ENCODE measurements at places on chromosomes 2 and 18.

- DNase-seq, result no peak
- H3K27ac ChIP-seq, result peak overlapping the region; percentile 10
- H3K4me1 ChIP-seq, result peaks cover 41% of the 10 kb centered on the region
- H3K27me3 ChIP-seq, result peaks cover 2% of the 10 kb centered on the region
- peak overlapping the region; percentile 26 for H3K4me3 ChIP-seq
- no peaks in the 10 kb centered on the region for H3K36me3 ChIP-seq
Measured at GRCh38 chr2:55118643-55119083, 68.4 kb upstream of the RTN4 start.

DNA sequence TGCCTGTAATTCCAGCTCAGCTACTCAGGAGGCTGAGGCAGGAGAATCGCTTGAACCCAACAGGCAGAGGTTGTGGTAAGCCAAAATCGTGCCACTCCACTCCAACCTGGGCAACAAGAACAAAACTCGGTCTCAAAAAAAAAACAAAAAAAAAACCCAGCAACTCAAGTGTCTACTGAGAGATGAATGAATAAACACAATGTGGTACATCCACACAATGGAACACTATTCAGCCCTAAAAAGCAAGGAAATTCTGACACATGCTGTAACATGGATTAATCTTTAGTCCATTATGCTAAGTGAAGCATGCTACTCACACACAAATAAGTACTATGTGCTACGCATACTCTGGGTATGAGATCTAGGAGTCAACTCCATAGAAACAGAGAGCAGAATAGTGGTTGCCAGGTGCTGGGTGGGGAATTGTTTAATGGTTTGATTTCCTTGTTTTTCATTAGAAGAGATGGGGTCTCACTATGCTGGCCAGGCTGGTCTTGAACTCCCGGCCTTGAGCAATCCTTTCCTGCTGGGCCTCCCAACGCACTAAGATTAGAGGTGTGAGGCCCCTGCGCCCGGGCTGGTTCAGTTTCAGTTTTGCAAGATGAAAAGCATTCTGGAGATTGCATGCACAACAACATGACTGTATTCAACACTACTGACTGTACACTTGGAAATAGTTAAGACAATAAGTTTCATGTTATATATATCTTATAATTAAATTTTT, 15.9 kb downstream of the SMPD4 start:
- no peaks in the 10 kb centered on the region for H3K4me1 ChIP-seq
- no peak for DNase-seq
- H3K27me3 ChIP-seq, result peaks cover 5% of the 10 kb centered on the region
- peaks cover 6% of the 10 kb centered on the region for H3K36me3 ChIP-seq
- H3K27ac ChIP-seq, result no peak overlapping the region

- H3K36me3 ChIP-seq, result peaks cover under 1% of the 10 kb centered on the region
- peak overlapping the region; percentile 95 for H3K27ac ChIP-seq
- peak; percentile 54 for DNase-seq
Measured at GRCh38 chr2:129805899-129806298, 173.6 kb upstream of the RAB6C start.

DNA sequence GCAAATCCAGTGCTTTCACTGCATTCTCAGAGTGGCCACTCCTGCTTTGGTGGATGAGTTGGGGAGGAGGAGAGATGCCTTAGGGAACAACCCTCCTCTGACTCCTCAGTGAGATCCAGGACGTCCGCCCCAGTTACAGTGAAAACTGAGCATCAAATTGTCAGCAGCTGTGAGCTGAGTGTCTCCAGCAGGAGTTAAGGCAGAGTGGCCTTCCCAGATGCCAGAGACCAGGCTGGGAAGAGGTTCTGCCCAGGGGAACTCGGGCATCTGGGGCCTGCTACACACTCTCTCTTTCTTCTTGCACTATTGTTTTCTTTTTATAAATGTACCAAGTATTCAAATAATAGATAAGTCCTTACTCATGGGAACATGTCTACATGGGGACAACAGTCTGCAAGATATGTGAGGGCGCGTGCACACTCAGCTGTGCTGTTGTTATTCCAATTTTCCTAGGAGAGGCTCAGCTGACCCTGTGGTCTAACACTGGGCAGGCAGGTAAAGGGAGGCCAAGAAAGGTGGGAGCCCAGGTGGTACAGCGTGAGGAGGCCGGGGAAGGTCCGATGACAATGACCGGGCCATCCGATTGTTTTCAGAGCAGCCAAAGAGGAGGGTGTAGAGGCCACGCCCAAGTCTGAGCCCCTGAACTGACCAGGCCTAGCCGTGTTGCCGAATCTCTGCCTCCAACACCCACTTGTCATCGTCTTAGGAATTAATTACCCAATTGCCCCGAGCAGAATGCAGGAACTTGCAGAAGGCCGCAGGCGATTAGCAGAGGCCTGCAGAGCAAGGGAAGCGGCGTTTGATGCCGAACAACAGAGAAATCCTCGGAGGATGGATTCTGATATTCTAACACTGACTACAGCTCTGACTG, 166.9 kb downstream of the ANAPC1 start:
- H3K4me3 ChIP-seq, result no peak overlapping the region
- H3K27me3 ChIP-seq, result peaks cover 2% of the 10 kb centered on the region
- DNase-seq, result no peak
- H3K4me1 ChIP-seq, result no peaks in the 10 kb centered on the region

DNA sequence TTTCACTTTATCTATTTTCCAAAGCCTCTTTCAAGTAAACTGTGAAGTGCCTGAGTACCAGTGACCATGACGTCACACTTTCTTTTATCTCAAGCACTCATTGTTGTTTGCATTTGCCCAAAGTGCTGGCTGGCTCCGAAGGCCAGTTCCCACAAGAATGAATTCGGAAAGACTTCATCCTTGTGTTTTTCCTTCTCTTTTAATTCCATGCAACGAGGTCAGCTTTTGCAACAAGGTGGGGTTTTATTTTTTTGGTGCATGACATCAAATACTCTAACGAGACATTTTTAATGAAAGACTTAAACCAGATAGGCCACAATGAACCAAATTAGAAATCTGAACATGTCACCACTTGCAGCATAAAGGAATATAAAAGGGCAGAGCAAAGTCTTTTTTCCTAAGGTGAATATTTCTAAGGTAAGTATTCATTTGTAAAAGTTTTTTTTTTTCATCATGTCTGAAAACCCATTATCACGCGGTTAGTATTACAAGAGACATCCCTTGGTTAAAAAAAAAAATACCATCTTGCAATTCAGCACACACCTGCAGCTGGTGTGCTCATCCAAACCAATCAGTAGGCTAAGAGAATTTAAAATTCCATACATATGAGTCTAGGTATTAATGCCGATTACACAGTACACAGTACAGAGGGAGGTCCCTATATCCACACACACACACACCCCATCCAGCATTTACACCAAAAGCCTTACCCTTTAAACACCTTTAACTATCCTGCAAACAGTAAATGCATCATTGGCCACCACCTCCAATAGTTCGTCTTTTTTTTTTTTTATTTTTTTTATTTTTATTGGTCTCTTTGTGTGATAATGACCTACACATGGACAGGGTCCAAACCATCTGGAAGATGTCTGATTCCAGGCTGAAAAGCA, 2.3 kb downstream of the ARL4C start:
- H3K27me3 ChIP-seq, result peaks cover 18% of the 10 kb centered on the region
- H3K27ac ChIP-seq, result peak overlapping the region; percentile 97
- peaks cover 11% of the 10 kb centered on the region for H3K4me1 ChIP-seq
- H3K4me3 ChIP-seq, result peak overlapping the region; percentile 98
- H3K36me3 ChIP-seq, result no peaks in the 10 kb centered on the region
- DNase-seq, result no peak

GRCh38 chr18:75212751-75213090, 2.1 kb downstream of the TSHZ1 start:
- DNase-seq, result no peak
- peaks cover 25% of the 10 kb centered on the region for H3K4me1 ChIP-seq

- H3K27ac ChIP-seq, result no peak overlapping the region
Measured at GRCh38 chr2:150090031-150090430, 397.4 kb downstream of the RND3 start.

GRCh38 chr2:221318376-221319130, 253.6 kb downstream of the EPHA4 start:
- no peak overlapping the region for H3K4me3 ChIP-seq
- no peaks in the 10 kb centered on the region for H3K36me3 ChIP-seq
- peaks cover 2% of the 10 kb centered on the region for H3K4me1 ChIP-seq

- H3K27me3 ChIP-seq, result no peaks in the 10 kb centered on the region
Measured at GRCh38 chr2:189848276-189848675, 64.0 kb downstream of the PMS1 start.

- peaks cover 23% of the 10 kb centered on the region for H3K4me1 ChIP-seq
- no peak overlapping the region for H3K27ac ChIP-seq
- no peak overlapping the region for H3K4me3 ChIP-seq
- peaks cover 6% of the 10 kb centered on the region for H3K27me3 ChIP-seq
Measured at GRCh38 chr2:108587621-108588020, 53.4 kb downstream of the LIMS1 start.

DNA sequence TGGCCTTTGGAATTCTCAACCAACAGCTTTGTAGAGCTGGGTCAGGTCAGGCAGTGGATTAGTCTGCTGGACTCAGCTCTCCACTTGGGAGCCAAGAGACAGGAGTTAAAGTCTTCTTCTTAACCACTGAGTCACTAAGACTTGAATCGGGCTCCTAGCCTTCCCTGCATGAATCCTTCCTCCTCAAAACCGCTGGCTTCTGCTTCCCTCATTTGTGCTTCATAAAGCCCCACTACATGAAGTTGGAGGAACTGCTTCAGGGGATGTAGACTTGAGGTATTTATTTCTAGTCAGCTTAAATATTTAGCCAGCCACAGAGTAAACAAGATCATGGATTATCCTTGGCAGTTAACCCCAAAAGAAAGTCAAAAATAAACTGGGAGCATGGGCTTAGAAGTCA, 536.3 kb upstream of the TNP1 start:
- H3K36me3 ChIP-seq, result no peaks in the 10 kb centered on the region
- H3K4me3 ChIP-seq, result no peak overlapping the region
- no peak for DNase-seq
- H3K27me3 ChIP-seq, result peaks cover 1% of the 10 kb centered on the region
- H3K27ac ChIP-seq, result no peak overlapping the region

DNA sequence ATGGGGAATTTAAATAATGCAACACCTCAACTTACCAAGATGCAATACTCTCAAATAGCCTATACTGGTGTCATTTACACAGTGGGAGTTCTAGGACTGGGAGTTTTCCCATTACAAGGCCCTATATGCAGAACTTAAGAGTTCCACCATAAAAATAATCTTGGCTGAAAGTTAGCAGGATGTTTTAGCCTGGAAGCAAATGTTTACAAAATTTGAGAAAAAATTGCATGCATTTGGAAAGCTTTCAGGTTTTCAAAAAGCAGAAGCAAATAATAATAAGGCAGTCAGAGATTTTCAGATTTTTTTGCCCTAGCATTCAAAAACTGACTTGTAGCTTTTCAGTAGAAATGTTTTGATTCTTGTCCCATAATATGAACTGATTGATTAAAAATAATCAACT, 397.3 kb downstream of the ARHGAP15 start:
- DNase-seq, result no peak
- H3K27me3 ChIP-seq, result no peaks in the 10 kb centered on the region
- H3K36me3 ChIP-seq, result no peaks in the 10 kb centered on the region

DNA sequence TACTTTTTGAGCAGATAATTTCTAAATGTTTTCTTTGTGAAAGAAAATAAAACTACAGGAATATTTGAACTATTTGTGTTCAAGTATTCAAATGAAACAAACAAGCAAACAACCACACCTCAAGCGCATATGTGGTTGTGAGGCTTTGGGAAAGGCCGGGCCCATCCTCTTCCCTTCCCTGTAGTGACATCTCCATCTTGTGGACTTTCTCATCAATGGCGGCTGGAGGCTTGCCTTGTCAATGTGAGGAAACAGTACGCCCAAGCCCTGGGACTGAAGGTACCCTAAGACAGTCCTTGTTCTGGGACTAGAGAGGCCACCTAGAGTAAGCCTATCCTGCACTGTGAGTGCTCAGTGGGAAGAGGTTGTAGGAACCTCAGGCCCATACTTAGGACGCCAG, 166.8 kb downstream of the TPGS2 start:
- H3K36me3 ChIP-seq, result no peaks in the 10 kb centered on the region
- no peak overlapping the region for H3K27ac ChIP-seq

DNA sequence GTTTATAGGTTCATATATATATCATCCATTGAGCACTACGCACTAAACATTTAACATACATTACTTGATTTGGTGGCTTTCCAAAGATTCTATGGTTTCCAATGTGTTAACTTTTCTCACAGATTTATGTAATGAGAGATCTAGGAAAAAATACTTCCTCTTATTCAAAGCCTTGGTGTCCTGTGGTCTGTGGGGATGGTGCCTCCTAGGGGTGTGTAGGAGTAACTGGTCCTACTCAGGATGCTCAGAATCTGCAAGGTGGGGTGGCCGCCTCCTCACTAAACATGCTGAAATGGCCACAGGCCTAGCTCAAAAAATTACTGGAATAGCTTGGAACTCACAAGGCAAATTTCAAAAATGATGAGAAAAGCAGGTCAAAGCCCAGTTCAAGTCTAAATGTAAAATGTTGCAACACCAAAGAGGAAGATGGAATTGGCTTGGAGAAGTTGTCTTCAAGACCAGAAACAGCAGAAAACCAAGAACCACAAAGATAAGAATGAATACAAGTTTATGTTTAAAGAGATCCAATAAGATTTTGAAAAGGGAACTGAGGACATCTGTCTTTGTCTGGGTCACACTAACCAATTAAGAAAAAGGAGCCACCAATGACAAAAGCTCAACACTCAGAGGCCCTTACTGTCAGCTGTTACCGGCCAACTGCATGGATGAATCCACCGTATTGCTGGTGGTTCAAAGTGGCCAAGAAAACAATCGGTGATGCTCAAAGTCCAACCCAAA, 11.5 kb downstream of the GPR55 start:
- H3K27ac ChIP-seq, result no peak overlapping the region
- H3K4me3 ChIP-seq, result no peak overlapping the region
- DNase-seq, result no peak
- H3K27me3 ChIP-seq, result no peaks in the 10 kb centered on the region

DNA sequence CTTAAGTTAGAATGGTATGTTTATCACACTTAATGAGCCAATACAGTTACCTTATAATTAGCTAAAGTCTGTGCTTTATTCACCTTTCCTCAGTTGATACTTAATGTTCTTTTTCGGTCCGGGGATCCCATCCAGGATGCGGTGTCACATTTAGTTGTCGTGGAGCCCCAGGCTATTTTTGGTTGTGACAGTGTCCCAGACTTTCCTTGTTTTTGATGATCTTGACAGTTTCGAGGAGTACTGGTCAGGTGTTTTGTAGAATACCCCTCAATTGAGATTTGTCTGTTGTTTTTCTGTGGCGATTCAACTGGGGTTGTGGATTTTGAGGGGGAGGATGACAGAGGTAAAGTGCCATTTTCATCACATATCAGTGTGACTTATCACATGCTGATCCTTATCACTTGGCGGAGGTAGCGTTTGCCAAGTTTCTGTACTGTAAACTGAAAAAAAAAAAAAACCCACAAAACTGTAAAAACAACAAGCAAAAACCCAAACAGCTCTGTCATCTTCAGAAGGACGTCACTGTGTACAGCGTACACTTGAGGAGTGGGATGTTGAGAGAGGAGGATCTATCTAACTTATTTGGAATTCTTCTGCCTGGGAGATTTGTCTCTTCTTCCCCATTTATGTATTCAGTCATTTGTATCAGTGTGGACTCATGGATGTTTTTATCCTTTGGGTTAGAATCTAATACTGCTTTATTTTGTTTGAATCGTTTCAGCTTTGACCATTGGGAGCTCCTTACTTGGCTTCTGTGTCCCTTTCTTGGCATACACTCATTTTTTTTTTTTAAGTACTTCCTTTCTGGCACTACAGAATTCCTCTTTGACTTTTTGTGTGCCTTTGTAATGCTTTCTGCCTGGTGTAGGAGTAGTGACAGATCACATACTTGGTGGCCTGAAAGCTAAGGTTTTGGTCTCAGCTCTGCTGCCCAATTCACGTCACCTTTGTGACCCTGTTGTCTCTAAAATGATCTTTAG, 68.1 kb downstream of the FMNL2 start:
- peaks cover 63% of the 10 kb centered on the region for H3K4me1 ChIP-seq
- no peaks in the 10 kb centered on the region for H3K36me3 ChIP-seq
- H3K4me3 ChIP-seq, result no peak overlapping the region
- no peak for DNase-seq
- no peak overlapping the region for H3K27ac ChIP-seq

Data from glutamatergic neuron (in vitro differentiated cells).